ENCODE measurements at places on chromosomes 3 and 15. TPM values are rescaled to one million over a fixed set of nuclear protein-coding genes. Genes with fewer than 3 reads are reported as not detected.

Gene CD200
- total RNA-seq, result 36.0 TPM

Gene KBTBD13
- not detected for total RNA-seq

- DNase-seq, result no peak
Measured at GRCh38 chr3:51500632-51501131, 867 bp upstream of the DCAF1 start.

Gene DAZL
- not detected for total RNA-seq

Gene GPR15
- total RNA-seq, result 6.5 TPM

Gene CLDND1
- 134 TPM for total RNA-seq

GRCh38 chr3:69305011-69305410, 80.9 kb downstream of the FRMD4B start:
- no peak for DNase-seq

Gene WHAMM
- total RNA-seq, result 31.3 TPM

Gene CRYGS
- 10.3 TPM for total RNA-seq

Gene LRRC31
- total RNA-seq, result not detected

DNA sequence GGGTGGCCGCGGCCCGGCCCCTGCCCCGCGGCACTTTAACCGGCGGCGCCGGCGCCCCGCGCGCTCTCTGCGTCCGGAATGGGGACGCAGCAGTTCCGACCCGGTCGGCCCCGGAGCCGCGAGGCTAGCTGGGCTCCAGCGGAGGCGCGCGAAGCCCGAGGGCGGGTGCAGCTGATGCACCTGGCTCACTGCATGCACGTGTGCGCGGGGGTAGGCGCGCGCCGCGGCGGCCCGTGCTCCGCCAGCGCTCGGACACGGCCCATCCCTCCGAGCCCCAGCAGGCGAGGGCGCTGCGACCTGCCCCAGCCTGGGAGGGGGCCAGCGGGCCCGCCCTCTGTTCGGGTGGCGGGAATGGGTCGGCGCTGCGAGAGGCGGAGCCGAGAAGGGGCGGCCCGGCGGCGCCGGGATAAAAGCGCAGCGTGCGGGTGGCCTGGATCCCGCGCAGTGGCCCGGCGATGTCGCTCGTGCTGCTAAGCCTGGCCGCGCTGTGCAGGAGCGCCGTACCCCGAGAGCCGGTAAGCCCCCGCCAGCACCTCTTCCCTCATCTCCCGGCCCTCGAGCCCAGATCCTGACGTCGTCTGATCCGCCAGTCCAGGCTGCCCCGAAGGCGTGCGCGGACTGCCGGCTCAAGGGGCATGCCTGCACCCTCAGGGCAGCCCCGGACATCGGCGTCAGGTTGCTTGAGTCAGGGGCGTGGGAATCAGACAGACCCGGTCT, at the start of the genes CHDH and IL17RB:
CHDH (minus strand) TSS at position 286 of the 717 bp plus-strand sequence. CDS start 22,411 bp downstream, outside the sequence.
IL17RB (plus strand) TSS at position 435 of the 717 bp plus-strand sequence; CDS start at position 456, 21 bp downstream.
- peak; percentile 46 for DNase-seq

Gene MRPS11
- total RNA-seq, result 40.1 TPM

Gene MYH15
- not detected for total RNA-seq

- no peak for DNase-seq
Measured at GRCh38 chr15:29024662-29025061, 138.9 kb downstream of the APBA2 start.

DNA sequence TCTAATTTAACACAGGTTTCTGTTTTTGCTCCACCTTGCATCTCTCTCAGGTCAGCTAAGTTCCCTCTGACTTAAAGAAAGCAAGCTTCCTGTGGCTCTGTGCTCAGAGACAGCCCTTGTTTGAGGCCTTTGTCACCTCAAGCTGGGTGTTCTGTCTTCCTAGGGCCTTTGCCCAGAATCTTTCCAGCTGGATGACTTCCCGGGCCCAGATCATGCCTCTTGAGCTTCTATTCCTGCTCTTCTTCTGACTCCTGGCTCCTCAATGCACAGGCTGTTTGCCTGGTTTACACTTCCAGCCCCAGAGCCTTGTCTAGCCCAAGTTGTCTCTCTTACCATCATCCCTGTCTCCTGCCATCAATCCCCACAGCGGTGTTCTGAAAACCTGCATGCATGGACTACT, 300.6 kb downstream of the VPS13C start:
- DNase-seq, result no peak
